ENCODE measurements at places on chromosomes 16 and 17.

DNA sequence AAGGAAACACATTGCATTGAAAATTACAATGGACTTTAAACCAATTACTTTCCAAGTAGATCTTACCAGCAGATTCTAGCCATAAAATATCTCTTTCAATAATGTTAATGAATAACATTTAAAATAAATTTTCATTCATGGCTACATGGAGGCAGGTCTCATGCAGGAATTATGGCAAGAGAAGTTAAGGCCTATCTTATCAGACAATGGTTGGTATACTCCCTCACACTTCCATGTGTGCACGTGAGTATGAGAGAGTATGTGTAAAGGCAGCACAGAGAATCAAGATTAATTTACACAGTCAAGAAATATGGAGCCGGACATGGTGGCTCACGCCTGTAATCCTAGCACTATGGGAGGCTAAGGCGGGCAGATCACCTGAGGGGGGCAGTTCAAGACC, 76.5 kb downstream of the HELZ start:
- DNase-seq, result no peak

- no peak for DNase-seq
Observed at GRCh38 chr17:14506364-14506763, 205.5 kb downstream of the HS3ST3B1 start.

- DNase-seq, result no peak
Observed at GRCh38 chr16:61409604-61410003, 626.6 kb downstream of the CDH8 start.

DNA sequence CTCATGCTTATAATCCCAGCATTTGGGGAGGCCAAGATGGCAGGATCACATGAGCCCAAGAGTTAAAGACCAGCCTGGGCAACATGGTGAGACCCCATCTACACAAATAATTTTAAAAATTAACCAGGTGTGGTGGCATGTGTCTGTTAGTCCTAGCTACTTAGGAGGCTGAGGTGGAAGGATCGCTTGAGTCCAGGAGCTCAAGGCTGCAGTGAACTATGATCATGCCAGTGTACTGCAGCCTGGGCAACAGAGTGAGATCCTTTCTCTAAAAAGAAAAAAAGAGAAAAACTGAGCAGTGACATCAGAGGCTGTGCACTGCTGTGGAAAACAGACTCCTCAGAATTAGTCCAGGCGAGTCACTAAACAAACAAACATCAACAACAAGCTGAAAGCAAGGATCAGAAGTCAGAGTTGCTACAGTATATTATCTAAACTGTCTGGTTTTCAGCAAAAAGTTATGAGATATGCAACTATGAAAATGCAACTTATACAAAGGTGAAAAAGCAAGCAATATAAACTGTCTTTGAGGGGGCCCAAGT, 39.3 kb downstream of the CBFB start:
- DNase-seq, result peak; percentile 41

GRCh38 chr17:80296221-80296620, 35.6 kb downstream of the RNF213 start:
- DNase-seq, result no peak

DNA sequence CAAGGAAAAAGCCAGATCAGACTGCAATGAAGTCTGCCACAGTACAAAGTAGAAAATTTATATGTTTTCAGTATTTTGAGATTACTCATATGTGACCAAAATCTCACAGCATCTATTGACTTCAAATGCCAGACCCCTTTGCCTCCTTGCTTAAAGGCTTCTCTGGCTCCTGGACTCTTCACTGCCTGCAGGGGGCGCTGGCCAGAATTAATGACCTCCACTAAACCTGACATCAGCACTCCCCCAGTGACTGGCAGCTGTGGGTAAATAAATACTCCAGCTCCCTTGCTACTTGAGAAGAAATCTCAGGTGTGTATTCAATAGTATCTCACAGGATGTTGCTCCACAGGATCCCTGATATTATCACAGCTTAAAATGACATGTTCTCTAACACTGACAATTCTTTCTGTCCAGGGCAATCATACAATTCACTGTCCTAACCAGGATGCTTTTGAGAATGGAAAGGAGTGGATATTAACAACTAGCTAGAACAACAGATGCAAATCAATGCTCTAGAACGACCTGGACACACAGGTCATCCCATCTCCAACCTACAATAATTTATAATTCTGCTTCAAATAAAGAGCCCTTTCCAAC, 4.0 kb downstream of the BECN1 start:
- peak; percentile 96 for DNase-seq

- no peak for DNase-seq
Observed at GRCh38 chr17:34442387-34443111, 79.5 kb upstream of the CCL1 start.

DNA sequence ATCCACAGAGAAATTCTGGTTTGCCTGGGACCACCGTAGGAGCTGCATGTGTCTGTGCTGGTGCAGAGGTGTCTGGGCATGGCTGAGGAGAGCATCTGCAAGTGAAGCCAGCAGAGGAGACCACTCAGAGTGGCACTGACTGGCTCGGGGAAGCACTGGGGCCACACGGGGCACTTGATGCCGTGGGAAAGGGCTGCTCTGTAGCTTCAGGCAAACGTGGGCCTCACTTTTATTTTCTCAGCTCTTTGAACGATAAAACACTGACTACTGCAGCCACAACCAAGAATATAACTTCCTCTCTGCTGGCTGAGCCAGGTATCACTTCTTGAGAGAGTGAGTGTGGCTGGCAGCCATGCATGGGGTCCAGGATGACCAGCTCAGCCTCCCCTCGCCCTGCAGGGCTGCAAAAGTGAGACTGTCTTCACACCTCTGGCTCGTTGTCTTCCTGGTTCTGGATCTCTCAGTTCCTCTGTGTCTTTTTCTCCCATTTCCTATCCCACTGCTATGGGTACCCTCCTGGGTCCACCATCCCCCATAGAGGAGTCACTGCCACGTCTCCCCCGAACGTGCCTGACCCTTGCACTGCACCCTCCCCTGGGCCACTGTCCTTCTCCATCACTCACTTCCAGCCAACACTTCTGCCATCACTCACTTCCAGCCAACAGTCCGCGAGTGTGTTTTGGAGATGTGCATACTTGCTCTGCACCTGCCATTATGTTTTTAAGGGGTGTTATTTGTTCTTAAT, 201.4 kb upstream of the CHMP6 start:
- DNase-seq, result no peak

- no peak for DNase-seq
Observed at GRCh38 chr16:46839986-46840443, 9.0 kb upstream of the C16orf87 start.

GRCh38 chr16:87126403-87127025, 190.7 kb downstream of the C16orf95 start:
- DNase-seq, result no peak

GRCh38 chr16:11914210-11915113, 1.3 kb downstream of the GSPT1 start:
- DNase-seq, result peak; percentile 40

- DNase-seq, result peak; percentile 2
Observed at GRCh38 chr17:61205931-61206330, 193.7 kb upstream of the TBX2 start.

- peak; percentile 53 for DNase-seq
Observed at GRCh38 chr16:4537376-4538343, 913 bp downstream of the CDIP1 start.

- no peak for DNase-seq
Observed at GRCh38 chr16:67082891-67083290, 26.9 kb upstream of the PHAF1 start.

- no peak for DNase-seq
Observed at GRCh38 chr17:15169676-15170075, 95.5 kb downstream of the PMP22 start.
